CD8-positive, alpha-beta T cell (primary cell): ENCODE measurements at places on chromosomes 12 and 14. TPM values are rescaled to one million over a fixed set of nuclear protein-coding genes. Genes with fewer than 3 reads are reported as not detected.

GRCh38 chr14:99261912-99262787 is 9.8 kb downstream of the BCL11B start:
- peak; percentile 85 for DNase-seq

DNA sequence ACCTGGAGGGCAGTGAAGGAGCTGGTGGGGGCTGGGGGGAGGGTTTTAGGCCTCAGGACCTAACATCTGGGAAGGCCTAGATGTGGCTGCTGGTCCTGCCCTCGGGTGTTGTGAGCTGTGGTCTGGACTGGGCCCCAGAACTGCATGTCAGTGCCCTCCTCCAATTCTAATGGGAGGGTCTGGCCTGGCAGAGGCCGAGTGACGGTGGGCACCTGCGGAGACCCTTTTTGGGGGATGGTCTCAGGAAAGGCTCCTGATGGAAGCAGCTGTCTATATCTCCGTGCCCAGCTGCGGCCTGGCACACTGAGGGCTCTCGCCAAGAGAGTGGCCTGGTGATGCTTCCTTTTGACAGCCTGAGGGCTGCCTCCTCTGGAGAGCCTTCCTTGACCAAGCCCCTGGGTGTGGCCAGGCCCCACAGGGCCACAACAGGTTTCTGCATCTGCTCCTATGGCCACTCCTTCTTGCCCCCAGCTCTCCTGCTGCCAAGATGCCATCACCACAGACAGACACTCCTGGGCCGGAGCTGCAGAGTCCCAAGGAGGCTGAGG is 5.3 kb downstream of the EXOC3L4 start:
- DNase-seq: no peak

The EEA1 gene
- total RNA-seq: 6.9 TPM

The DENND5B gene
- 0.22 TPM for total RNA-seq

DNA sequence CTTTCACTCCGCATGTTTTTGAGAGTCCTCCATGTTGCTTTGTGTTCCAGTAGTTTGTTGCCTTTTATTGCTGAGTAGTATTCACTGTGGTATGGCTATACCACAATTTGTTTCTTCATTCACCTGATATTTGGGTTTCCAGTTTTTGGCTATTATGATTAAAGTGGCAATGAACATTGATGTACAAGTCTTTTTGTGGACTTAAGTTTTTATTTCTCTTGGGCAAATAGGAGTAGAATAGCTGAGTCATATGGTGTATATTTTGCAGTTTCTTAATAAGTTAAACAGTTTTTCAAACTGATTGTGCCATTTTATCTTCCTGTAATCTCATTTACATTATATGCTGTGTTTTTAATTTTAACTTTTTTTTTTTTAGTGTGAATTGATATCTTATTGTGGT is 16.2 kb downstream of the ADIPOR2 start:
- no peak for DNase-seq
